ENCODE measurements at places on chromosomes 12 and 14. TPM values are rescaled to one million over a fixed set of nuclear protein-coding genes. Genes with fewer than 3 reads are reported as not detected.

SBNO1 gene
- 21.9 TPM for total RNA-seq

CCDC196 gene
- not detected for total RNA-seq

TPPP2 gene
- not detected for total RNA-seq

PPFIA2 gene
- total RNA-seq, result not detected

DNA sequence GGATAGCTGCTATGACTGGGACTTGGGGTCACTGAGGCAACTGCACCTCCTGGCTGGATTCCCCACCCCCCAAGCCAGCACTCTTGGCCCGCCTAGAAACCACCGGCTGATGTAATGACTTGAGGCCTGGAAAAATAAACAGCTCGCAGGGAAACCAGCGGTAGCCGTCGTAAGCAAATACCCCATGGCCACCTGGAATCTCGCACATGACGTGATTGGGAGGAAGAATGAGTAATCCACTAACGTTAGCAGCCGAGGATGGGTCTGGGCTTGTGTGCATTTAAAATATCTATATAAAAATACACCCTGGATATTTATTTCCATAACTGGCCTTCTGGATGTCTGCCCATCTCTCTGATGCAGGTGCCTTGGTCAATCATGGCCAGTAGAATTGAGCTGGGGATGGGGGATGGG is 120.1 kb downstream of the SMOC1 start:
- no peak overlapping the region for H3K27ac ChIP-seq
- no peaks in the 10 kb centered on the region for H3K27me3 ChIP-seq
- H3K4me3 ChIP-seq, result no peak overlapping the region

GRCh38 chr14:77645520-77646230 is 29.2 kb upstream of the SPTLC2 start:
- peaks cover 9% of the 10 kb centered on the region for H3K4me1 ChIP-seq
- no peak overlapping the region for H3K4me3 ChIP-seq
- no peak overlapping the region for H3K27ac ChIP-seq
- DNase-seq, result no peak
- H3K27me3 ChIP-seq, result no peaks in the 10 kb centered on the region

DNA sequence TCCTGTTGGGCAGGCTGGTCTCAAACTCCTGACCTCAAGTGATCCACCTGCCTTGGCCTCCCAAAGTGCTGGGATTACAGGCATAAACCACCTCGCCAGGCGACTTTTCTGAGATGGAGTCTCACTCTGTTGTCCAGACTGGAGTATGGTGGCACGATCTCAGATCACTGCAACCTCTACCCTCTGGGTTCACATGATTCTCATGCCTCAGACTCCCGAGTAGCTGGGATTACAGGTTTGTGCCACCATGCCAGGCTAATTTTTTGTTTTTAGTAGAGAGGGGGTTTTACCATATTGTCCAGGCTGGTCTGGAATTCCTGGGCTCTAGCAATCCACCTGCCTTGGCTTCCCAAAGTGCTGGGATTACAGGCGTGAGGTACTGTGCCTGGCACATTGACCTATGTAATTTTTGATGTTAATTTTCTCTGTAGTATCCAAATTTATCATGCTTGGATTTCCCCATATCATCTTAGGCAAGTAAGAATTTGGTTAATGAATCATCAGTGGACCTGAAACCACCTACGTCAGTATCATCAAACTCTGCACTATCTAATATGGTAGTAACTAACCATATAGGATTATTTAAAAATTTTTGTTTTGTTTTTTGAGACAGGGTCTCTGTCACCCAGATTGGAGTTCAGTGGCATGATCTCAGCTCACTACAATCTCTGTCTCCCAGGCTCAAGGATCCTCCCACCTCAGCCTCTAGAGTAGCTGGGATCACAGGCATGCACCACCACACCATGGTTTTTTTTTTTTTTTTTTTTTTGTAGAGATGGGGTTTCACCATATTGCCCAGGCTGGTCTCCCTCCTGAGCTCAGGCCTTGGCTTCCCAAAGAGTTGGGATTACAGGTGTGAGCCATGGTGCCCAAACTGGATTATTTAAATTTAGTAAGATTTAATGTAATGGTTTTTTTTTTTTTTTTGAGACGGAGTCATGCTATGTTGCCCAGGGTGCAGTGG is 11.9 kb upstream of the ATP5F1B start:
- DNase-seq, result no peak
- no peak overlapping the region for H3K27ac ChIP-seq
- H3K27me3 ChIP-seq, result no peaks in the 10 kb centered on the region
- peaks cover 1% of the 10 kb centered on the region for H3K36me3 ChIP-seq

Data from CD4-positive, alpha-beta T cell (primary cell).